ENCODE measurements at places on chromosomes 2 and 18.

DNA sequence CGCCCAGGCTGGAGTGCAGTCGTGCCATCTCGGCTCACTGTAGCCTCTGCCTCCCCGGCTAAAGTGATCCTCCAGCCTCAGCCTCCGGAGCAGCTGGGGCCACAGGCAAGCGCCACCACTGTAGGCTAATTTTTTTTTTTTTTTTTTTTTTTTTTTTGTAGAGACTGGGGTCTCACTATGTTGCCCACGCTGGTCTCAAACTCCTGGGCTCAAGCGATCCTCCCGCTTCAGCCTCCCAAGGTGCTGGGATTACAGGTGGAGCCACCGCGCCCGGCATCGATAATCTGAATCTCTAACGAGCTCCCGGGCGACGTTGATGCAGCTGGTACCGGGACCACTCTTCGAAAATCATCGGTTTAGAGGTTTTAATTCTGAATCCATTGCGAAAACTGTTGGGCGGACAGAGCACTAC, 520 bp upstream of the CYP20A1 start:
- DNase-seq, result no peak

DNA sequence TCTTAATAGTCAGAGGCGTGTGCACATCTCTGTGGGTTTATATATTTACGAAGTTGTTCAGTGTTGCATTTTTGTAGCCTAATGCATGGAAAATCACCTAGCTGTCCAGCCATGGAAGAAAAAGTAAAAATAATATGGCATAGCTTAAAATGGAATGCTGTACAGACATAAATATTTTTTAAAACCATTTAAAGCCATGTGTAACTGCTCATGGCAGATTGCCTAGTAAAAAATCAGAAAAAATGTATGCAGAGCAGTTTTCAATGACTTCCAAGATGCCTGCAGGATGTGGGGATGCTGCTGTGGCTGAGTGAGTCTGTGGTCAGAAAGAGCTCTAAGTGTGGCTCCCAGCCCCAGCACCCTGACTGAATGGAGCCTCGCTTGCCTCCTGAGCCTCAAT, 64.8 kb upstream of the ALKAL2 start:
- DNase-seq, result no peak

DNA sequence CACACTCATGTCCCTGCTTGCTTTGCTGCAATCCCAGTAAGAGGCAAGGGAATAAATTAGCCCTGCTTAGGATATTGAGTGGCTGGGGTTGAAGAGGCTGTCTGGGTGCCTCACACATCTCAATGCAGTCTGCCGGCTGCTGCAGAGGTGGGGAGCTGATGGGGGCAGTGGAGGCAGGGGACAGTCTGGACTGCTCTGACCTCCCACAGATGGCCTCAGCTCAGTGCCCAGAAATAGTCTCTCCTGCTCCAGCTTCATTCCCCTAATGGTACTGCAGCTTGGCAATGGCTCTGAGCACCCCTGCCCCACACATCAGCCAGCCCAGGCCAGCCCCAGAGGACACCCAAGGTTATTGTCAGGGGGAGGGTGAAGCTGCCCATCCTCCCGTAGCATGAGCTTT, 21.5 kb upstream of the TNS1 start:
- no peak for DNase-seq

DNA sequence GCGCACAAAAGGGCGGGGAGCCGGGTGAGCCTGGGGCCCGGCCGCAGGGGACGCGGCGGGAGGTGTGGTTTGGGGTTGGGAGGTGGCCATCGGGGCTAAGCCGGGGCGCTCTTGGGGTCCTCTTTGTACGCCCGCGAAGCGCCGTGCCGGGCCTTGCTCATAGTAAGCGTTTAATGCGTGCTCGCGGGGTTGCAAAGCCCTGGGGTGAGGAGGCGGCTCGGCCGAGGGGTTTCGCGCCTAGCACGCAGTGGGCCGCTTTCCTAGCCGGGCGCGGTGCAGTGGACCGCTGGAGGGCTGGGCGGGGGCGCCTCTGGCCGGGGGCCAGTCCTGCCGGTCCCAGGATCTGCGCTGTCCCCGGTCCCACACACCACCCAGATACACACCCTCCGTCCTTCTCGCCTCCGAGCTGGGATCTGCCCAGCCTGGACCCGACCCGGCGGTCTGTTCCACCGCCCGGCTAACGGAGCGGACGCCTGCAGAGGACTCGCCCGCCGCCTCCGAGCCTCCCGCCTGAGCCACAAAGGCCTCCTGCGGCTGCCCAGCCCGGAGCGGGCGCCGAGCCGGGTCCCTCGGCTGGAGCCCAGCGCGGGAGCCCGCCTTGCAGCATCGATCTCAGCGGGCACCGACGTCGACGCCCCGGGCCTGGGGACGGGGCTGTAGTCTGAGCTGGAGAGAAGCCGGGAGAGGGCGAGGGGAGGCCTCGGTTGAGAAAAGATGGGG, 564 bp downstream of the DPYSL5 start:
- DNase-seq, result no peak

Measured in CD4-positive, alpha-beta T cell treated with Interleukin-6 at 100 ng/mL for 8 hours (primary cell).